GM12878 (cell line): ENCODE measurements at places on chromosomes 5 and 9.

- DNase-seq, result no peak
Measured at GRCh38 chr5:147712019-147712418, 70.5 kb downstream of the JAKMIP2 start.

GRCh38 chr9:69047371-69047770 is 11.8 kb downstream of the FXN start:
- DNase-seq, result no peak

DNA sequence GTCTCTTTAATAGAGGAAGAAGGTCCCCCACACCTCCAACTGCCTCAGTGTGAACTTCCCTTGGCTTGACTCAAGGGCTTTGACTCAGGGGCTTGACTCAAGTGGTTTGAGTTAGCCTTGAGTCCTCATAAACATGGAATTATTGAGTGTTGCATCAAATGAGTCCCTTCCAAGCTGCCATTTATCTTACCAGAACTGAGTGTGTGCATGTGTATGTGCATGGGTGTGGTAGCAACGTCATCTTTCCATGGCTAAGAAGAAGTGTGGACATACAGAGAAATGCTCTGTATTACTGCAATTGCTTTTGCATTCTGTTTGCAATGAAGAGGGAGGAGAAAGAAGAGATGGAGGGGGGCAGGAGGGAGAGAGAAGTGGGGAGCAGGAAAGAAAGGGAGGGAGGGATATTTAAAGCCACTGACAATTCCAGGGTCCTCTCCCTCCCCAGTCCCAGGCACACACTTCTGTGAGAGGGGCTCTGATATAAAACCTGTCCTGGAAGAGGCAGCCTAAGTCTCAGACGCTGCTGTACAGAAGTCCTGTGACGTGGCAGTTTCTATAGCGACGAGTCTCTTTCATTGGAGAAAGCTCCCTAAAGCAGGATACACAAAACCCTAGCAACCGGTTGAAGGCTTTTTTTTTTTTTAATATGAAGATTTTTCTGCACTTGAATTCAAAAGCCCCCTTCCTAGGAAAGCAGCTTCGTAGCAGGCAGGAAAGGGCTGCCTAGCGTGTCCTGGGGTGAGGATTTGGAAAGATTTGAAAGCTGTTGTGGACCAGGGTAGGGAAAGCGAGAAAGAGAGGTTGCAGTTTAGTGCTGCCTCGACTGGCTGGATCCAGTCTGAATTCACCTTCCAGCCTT is 93.3 kb upstream of the MAP1B start:
- DNase-seq, result no peak

- no peak for DNase-seq
Measured at GRCh38 chr5:17160756-17161040, 56.7 kb upstream of the BASP1 start.

GRCh38 chr5:173786286-173787187 is 101.6 kb upstream of the CPEB4 start:
- peak; percentile 53 for DNase-seq
